ENCODE measurements at places on chromosomes 11 and 22.

DNA sequence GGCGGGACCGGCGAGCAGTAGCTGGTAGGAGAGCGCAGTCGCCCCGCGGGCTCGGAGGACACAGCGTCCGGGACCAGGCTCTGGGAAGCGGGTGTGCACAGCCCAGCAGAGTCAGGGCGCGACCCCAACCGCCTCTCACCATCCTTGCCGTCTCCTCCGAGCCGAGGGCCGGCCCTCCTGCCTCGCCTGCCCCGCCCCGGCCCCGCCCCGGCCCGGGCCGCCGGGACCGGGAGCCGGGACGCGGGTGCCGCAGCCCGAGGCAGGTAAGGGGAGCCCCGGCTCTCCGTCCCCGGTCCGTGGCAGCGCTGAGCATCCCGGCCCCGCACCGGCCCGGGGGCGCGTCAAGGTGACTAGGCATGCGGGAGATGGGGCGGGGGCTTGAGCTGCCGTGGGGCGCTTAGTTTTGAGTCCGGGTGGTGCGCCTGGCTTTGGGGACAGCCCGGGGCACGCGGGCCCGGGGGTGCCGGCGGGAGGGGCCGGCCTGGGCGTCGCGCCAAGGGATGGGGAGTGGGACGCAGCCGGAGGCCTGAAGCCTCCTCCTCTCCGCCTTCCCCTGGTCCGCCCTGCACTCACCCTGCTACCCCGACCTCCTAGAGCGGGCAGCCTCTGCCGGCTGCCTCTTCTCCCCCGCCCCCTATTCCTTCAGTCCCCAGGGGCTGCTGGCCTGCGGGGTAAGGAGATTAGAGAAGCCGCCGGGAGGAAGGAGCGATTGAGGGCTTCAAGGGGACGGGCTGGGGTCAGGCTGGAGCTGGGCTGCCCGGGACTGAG, at the start of gene ABCG4:
ABCG4 (plus strand) TSS at position 35 of the 768 bp plus-strand sequence. CDS start 914 bp downstream, outside the sequence.
- H3K4me1 ChIP-seq, result peaks cover 3% of the 10 kb centered on the region
- H3K4me3 ChIP-seq, result peak within 1 kb of the TSS; percentile 42
- H3K36me3 ChIP-seq, result no peaks in the 10 kb centered on the region
- H3K27ac ChIP-seq, result no peak within 1 kb of the TSS
- H3K27me3 ChIP-seq, result peaks cover 3% of the 10 kb centered on the region
- peak; percentile 35 for DNase-seq

DNA sequence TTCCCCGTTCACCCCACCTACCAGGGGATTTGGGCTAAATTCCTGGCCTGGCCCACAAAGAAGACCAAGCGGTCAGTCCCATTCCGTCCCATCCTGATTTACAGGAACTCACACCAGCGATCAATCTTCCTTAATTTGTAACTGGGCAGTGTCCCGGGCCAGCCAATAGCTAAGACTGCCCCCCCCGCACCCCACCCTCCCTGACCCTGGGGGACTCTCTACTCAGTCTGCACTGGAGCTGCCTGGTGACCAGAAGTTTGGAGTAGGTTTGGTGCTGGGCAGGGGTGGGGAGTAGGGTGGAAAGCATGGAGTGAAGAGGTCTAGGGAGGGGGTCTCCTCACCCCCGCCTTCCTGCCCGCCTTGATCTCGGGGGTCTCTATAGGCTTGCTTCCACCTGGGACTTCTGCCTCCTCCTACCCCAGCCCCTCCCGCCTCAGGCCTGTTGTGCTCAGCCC, at the start of gene SERPING1:
SERPING1 (plus strand) TSS at position 225 of the 455 bp plus-strand sequence. CDS start 586 bp downstream, outside the sequence.
- H3K4me3 ChIP-seq, result peak within 1 kb of the TSS; percentile 65
- peaks cover 35% of the 10 kb centered on the region for H3K4me1 ChIP-seq
- H3K27me3 ChIP-seq, result no peaks in the 10 kb centered on the region
- DNase-seq, result no peak
- H3K36me3 ChIP-seq, result peaks cover 1% of the 10 kb centered on the region
- peak within 1 kb of the TSS; percentile 98 for H3K27ac ChIP-seq

- no peaks in the 10 kb centered on the region for H3K36me3 ChIP-seq
- H3K27me3 ChIP-seq, result no peaks in the 10 kb centered on the region
- DNase-seq, result no peak
- no peak overlapping the region for H3K4me3 ChIP-seq
- H3K4me1 ChIP-seq, result peaks cover 3% of the 10 kb centered on the region
- H3K27ac ChIP-seq, result no peak overlapping the region
Observed at GRCh38 chr11:9681583-9682372, 17.9 kb downstream of the SWAP70 start.

DNA sequence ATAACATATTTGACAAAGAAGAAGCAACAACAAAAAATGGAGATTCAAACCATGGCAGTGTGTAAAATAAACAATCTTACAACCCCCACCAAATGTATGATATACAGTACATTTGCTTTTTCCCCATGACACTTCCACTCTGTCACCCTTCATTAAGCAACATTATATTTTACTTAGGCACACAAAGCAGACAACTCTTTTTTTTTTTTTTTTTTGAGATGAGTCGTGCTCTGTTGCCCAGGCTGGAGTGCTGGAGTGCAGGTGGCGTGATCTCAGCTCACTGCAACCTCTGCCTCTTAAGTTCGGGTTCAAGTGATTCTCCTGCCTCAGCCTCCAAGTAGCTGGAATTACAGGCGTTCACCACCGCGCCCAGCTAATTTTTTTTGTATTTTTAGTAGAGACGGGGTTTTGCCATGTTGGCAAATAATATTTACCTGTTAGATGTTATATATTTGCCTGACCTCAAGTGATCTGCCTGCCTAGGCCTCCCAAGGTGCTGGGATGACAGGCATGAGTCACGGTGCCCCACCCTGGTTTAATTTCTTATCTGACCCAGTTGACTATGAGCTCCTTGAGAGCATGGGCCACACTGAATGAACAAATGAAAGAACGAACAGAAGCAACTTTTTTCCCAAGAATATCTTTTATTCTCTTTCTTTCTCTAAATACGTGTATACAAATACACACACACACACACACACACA, 5.5 kb upstream of the PCF11 start:
- no peak overlapping the region for H3K27ac ChIP-seq
- H3K27me3 ChIP-seq, result no peaks in the 10 kb centered on the region
- H3K4me3 ChIP-seq, result no peak overlapping the region
- no peaks in the 10 kb centered on the region for H3K4me1 ChIP-seq
- no peaks in the 10 kb centered on the region for H3K36me3 ChIP-seq
- no peak for DNase-seq

All from neuronal stem cell (in vitro differentiated cells).